Cortex of kidney (tissue), 1 donor: ENCODE measurements at places on chromosomes 7 and 10.

DNA sequence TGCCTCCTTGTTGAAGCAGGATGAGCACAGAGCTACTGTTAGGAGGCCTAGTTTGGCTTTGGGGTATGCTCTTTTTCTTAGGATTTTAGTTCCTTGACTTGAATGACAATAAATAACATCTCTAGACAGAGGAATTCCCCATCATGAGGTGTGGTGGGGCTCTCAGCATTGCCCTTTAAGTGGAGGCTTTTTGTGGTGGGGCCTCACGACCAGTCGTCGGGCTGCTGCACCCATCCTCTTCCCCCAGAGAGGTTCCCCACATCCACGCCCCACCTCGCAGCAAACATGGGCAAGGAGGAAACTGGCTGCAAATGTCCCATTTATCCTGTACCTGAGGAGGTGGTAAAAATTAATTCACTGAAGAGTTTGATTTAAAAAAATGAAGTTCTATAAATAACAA, 36.1 kb upstream of the TARP start:
- DNase-seq = no peak

GRCh38 chr10:79116801-79117723, 48.3 kb downstream of the ZMIZ1 start:
- no peak for DNase-seq

- DNase-seq = no peak
Measured at GRCh38 chr10:119680050-119680449, 28.9 kb downstream of the BAG3 start.

DNA sequence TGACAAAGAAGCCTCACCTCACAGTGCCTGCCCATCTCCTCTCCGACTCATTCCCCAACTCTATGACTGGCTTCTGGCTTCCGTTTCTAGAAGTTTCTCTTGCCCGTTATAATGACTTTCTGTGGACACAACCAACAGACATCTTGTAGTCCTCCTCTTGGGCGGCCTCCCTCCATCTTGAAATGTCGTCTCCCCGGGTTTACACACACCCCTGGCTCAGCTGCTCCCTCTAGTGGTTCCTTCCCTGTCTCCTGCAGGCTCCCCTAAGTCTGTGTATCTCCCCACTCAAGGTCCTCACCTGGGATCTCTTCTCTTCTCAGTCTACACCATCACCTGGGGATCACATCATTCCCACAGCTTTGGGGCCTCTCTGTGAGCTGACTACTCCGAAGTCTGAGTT, 123.4 kb upstream of the NEBL start:
- DNase-seq = no peak

DNA sequence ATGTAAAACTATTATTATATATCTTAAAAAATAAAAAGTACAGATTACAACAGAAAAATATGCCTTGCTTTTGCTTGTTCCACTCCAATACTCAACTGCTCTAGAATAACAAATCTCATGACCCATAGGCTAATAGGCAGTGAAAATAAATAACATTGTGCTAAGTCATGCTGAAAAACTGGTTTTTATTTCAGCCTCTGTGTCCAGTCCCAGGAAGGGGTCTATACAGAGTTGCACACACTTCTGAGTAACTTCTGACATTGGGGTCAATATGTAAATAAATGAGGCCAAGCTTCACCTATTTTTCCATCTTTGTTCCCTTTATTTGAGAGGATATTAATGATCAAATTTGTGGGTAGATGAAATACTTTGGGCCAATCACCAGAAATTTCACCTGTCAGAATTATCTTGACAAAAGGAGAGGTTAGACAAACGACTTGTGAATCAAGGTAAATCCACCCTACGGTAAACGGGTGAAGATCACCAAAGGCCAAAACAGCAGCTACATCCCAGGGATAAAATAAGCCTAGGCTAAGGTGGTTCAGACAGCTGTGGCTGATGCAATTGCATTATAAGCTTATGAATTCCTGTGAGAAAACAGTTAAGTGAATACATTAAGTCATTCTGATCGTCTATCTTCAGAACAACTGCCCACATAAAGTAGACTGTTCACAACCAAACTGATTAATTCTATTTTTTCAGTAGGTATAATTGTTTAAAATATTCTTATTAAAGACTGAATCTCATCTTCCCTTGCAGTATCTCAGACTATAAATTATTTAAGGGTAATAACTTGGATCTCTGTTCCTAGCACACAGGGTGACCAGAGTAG, 87.5 kb downstream of the UBE2H start:
- no peak for DNase-seq

DNA sequence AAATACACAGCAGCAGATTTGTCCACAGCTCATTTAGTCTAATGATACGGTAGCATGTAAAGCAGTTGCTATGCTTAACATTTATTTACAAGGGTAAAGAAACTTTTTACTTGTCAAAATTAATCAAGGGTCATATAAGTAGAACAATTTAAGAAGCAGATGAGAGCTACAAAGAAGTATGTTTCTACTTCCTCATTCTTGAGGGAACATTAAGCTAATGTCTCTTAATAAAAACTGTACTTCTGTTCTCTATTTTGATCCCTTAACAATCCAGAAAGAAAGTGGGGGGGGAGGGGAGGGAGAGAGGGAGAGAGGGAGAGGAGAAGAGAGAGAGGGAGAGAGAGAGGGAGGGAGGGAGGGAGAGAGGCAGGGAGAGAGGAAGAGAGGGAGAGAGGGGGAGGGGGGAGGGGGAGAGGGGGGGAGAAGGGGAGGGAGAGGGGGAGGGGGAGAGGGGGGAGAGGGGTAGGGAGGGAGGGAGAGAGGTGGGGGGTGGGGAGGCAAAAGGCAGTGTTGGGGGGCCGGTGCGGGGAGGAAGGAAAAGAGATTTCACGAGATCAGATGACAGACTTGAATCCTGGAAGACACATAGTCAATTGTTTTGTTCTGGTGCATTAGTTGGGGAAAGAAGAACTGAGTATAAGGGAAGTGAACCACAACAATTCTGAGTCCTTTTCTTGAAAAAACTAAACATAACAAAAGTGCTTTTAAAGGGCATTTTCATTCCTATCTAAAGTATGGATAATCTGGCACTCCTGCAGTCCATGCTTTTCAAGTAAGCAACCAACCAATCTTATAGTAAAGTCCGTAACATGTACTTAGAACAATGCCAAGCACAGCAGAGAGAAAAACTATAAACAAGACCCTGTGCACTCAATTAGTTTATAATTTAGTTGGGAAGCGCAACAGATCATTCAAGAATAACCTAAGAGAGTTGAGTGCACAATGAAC, 128.0 kb downstream of the USP6NL start:
- DNase-seq = no peak

GRCh38 chr10:129854796-129855705, 109.0 kb downstream of the EBF3 start:
- no peak for DNase-seq

DNA sequence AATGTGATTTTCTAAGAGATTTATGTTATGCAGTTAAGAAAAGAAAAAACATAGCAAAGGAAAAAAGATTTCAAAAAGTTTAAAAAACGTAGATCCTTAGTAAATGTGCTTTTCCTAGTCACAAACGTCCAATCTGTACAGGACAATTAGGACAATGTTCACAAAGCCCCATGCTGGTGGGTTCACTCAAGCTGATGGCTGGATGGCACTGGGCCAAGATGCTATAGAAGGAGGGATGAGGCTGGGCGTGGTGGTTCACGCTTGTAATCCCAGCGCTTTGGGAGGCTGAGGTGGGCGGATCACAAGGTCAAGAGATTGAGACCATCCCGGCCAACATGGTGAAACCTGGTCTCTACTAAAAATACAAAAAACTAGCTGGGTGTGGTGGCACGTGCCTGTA, 22.1 kb downstream of the SVIL start:
- DNase-seq = no peak

- DNase-seq = no peak
Measured at GRCh38 chr10:61338146-61338545, 115.0 kb downstream of the TMEM26 start.

DNA sequence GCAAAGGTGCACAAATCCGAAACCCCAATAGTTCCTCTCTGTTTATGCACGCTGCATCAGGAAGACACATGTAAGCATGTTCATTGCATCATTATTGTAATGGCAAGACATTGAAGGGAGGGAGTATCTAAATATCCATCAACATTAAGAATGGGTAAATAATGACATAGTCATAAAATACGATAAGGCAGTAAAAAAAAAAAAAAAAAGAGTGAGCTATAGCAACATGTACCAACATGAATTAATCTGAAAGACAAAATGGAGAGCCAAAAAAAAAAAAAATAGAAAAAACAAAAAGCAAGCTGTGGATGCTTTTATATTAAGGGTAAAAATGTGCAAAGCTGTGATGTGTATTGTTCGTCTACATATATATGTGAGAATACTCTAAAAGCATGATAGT, 70.2 kb upstream of the ABLIM1 start:
- DNase-seq = no peak

DNA sequence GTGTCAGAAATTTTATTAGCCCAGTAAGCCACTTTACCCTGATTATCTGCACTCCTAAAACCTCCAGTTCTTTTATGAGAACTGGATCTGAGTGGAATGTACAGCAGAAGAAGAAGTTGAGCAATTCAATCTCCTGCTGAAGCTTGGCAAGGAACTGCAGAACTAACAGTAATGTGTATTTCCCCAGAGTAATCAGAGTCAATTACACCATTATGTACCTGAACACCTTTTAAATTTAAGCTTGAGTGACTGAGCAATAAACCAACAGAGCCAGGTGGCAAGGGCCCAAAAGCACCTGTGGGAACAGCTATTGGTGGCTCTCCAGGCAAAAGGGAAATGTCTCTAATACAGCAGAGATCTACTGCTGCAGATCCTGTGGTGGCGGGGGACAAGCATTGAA, 40.1 kb upstream of the AKR1C2 start:
- no peak for DNase-seq

DNA sequence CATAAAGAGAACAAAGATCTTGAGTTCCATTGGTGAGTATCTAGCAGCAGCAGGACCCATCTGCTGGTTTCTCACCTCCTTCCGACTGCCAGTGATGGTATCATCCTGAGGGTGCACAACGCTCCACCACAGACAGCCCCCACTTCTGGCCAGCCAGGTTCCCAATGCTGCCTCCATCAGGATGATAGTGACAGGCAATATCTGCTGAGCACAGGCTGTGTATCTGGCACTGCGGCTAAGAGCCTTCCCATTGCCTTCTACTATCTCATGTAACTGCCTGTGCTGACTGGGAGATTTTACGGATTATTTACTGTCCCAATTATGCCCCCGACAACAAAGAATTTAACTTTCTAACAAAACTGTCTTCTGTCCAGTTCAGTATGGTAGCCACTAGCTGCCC, 352.4 kb upstream of the AOAH start:
- DNase-seq = no peak

- no peak for DNase-seq
Measured at GRCh38 chr7:19552576-19552975, 156.3 kb downstream of the POLR1F start.

- no peak for DNase-seq
Measured at GRCh38 chr10:129057856-129058663, 409.0 kb upstream of the MGMT start.

DNA sequence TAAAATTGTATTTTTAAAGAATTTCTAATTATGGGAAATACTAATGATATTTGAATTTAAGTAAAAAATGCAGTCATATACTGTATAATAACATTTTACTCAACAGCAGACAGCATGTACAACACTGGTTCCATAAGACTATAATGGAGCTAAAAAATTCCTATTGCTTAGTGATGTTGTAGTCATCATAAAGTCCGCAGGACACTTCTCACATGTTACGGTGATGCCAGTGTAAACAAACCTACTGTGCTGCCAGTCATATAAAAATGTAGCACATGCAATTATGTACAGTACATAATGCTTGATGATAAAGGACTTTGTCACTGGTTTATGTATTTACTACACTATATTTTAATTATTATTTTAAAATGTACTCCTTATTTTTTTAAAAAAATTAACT, 629.3 kb downstream of the IPMK start:
- DNase-seq = no peak

DNA sequence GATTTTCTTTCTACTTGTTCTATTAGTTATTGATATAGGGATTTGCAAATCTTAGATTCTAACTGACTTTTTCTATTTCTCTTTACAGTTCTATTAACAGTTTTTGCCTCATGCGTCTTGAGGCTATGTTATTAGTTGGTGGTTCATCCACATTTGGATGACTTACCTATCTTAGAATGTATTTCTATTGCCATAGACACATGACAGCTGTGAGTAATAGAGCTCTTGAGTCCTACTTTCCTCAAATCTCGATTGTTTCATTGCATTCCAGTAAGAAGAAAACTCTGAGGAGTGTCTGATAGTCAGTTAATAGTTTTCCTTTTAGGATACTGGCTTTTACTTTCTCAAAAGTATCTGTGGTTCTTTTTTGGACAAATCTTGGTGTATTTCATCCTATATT, 241.4 kb upstream of the ZNF32 start:
- no peak for DNase-seq

DNA sequence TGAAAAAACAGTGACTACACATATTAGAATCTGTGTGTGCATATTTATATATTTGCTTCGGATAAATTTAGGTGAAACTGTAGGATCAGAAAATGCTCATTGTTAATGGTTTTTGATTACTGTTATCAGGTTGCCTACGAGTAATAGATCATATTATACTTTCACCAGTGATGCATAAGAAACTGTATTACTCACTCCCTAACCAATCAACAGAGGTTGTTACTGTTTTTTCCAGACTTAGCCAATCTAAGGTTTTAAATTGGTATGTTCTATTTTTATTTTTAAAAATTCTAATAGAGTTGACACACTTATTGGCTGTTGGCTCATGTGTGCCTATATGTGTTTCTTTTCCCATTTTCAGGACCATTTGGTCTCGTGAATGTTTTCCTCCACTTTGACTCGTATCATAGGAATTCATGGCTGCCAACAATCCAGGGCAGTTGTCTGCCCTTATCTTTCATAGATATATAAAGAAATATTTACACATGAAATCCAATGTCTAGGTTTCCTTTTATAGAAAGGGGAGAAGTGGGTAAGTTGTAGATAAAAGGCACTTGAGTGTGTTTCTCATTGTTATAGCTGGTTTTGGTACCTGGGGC, 59.2 kb downstream of the ANLN start:
- DNase-seq = no peak

DNA sequence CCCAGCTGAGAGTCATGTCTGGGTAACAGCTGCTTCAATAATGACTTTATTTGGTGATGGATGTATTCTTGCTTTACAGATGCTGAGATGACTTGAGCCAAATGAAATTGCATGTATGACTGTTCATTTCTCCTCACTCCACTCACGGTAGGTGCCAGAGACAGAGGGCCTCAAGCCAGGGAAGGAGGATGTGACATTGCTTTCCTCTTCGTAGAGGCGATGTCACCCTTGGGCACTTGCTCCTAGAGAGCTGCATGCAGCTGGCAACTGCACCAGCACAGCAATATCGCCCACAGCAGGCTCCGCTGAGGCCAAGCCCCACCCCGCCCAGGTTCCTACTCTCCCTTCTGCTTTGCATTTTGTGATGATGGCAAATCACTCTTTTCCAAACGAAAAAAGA, 116.6 kb upstream of the AOAH start:
- DNase-seq = no peak

- DNase-seq = no peak
Measured at GRCh38 chr10:35822316-35822715, 180.2 kb upstream of the FZD8 start.

- DNase-seq = no peak
Measured at GRCh38 chr10:100895346-100895745, 17.4 kb upstream of the SLF2 start.

GRCh38 chr10:132961787-132962622, 19.6 kb upstream of the CFAP46 start:
- DNase-seq = no peak

GRCh38 chr7:123746055-123746454, 2.7 kb downstream of the WASL start:
- DNase-seq = no peak
